ENCODE measurements at places on chromosomes 13 and 19.

DNA sequence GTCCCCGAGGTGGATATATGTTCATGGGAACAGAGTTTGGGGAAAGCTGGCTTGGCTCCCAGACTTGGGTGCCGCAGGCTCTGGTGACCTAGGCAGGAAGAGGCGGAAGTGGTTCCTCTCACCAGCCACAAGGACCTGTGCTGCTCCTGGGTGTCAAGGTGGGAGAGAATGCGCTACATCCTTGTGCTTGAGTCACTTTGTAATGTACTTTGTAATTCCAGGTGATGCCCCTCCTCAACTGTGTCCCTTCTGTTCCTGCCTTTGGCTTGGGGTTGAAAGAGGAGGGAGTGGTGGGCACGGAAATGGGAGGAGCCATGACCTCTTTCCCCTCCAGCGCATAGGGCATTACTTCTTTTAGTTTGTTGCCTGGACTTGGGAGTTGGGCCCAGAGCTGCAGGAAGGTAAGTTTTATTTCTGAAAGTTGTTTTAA lies 10.9 kb downstream of the GARRE1 start:
- DNase-seq: no peak

- DNase-seq: no peak
Observed at GRCh38 chr19:42277821-42278451, 8.9 kb downstream of the CIC start.

DNA sequence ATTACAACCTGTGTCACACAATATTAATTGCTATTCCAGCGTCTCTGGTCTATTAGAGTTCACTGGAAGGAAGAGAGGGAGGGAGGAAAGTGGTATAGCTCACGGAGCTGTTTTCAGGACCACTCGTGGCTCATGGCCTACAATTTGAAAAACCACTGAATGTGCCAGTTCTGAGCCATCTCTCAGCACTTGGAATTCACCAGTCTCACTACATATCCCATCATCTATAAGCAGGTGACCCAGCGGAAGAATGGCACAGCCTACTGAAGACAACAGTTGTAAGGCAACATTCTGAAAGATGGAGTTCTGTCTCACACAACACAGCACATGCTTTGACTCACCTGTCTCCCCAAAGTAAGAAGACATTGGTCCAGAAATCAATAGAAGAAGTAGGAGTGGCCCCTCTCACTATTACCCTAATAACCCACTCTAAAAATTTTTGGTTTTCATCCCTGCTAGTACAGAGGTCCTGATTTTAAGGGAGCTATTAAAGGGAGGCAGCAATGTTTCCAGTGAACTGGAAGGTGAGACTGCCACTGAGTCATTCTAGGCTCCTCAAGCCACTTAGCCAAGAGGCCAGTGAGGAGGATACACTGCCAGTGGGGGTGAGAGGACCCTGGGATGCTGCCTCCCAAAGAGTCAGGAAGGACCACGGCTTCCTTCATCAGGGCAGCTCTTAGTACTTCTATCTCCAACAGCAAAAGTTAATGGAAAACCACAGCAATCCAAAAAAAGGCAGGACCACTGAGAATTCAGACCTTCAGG lies 50.0 kb upstream of the DOCK9 start:
- peak; percentile 41 for DNase-seq

- DNase-seq: no peak
Observed at GRCh38 chr13:92719868-92720267, 506.7 kb upstream of the GPC6 start.

DNA sequence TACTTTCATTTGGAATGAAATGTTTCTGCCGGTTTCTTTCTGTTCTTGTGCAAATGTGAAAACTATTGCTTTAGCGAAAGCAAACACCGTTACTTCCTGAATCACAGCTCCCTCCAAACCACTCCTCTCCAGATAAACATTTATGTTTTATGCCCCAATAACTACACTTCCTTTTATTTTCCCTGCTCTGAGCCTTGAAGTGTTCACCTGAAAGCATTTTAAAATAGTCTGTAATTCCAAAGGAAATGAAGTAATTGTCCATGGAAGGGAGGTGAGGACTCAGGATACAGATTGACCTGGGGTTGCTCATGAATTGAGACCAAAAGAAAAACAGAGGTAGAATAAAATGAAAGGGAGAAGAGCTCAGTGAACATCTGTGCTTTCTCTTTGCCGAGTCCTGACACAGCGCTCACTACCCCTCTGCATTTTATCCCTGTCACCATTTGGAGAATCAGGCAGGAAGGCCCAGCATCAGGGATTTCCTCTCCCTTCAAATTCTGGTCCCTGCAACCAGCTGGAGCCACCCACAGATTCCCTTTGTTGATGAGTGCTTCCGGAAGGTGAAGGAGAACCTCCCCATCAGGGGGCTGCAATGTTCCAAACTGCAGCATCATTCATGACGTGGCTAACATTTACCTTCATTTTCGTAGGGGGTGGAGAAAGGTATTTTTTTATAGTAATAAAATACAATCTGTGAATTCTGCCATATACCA lies 171.9 kb downstream of the ITGBL1 start:
- DNase-seq: no peak

DNA sequence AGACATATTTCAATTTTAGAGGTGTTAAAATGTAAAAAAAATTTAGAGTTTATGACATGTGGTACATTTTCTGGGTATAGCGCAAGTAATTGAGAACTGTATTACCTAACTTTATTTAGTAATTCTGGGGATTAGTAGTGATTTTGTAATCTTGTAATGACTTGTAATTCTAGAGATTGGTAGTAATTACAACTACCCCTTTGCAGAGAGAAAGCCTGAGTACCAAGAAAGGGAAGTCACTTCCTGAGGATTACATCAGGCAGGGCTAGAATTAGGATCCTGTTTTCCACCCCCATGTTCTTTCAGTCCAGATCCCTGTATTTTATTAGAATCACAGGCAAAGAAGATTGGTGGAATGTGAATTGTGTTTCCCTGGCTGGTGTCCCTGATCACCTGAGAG lies 274.9 kb downstream of the KCNRG start:
- no peak for DNase-seq

DNA sequence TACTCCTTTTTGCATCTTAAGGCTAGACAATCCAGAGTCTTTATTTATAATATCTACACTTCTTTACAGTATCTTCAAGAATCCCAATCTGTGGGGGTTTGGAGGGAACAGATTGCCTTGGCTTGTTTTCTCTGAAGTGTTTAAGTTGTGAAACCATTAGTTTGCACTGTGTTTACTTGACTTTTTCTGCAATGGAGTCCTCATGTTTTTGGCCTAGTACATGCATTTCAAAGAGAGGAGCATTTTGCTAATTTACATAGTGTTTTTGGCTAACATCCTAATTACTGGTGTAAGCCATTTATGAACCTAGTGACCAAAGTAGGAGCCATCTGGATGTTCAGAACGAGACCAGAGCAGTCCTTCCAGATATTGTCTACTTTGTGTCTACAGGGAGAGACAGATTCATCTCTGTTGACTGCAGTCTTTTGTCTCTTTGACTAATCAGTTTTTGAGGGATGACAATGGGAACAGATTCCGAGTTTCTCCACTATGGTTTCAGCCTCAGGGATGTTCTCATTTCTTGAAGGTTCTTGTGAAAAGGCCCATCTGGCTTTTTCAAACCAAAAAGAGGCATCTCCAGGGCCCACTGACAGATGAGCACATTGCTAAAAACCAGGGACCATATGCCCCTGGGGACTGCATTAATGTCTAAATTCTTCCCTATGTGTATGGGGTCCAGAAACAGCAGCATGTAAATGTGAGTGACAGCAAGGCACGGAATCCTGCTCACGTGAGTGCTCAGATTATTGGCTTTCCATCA lies 53.4 kb downstream of the ING1 start:
- no peak for DNase-seq

GRCh38 chr13:48159401-48159800 lies 64.5 kb upstream of the MED4 start:
- peak; percentile 37 for DNase-seq

GRCh38 chr13:75452564-75452963 lies 29.4 kb downstream of the TBC1D4 start:
- DNase-seq: no peak

GRCh38 chr19:48636859-48637448 lies at the start of gene DBP:
TSS of gene DBP (minus strand) at chr19:48637379. CDS start at chr19:48636994, 385 bp downstream.
- no peak for DNase-seq

DNA sequence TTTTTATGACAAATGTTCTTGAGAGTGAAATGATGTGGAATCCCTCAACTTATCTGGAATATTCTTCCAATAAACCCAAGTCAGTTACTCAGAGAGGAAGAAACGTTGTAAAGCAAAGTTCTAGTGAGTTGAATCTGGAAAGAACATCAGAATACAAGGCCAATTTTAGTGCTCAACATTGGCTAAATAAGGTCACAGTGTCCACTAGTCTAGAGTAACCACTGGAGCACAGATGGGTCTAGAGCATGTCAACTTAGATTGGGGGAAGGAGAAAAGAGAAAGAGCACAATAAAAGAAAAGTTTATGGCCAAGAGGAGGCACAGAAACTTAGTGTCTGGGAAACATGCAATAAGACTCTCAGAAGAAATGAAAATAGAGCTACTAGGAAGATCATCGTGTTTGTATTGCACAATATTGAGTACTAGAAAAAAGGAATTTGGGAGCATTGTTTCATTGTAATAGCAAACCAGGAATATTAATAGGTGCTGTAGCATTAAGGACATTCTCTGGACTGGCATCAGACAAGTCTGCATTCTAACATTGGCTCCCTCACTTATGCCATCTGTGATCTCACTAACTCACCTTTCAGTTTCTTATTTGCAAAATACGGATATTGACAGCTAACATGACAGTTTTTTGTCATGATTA lies 1318.5 kb downstream of the PCDH9 start:
- no peak for DNase-seq

- DNase-seq: peak; percentile 54
Observed at GRCh38 chr13:27043013-27043412, 128.6 kb downstream of the USP12 start.

- DNase-seq: no peak
Observed at GRCh38 chr19:17525141-17525540, 13.7 kb downstream of the PGLS start.

DNA sequence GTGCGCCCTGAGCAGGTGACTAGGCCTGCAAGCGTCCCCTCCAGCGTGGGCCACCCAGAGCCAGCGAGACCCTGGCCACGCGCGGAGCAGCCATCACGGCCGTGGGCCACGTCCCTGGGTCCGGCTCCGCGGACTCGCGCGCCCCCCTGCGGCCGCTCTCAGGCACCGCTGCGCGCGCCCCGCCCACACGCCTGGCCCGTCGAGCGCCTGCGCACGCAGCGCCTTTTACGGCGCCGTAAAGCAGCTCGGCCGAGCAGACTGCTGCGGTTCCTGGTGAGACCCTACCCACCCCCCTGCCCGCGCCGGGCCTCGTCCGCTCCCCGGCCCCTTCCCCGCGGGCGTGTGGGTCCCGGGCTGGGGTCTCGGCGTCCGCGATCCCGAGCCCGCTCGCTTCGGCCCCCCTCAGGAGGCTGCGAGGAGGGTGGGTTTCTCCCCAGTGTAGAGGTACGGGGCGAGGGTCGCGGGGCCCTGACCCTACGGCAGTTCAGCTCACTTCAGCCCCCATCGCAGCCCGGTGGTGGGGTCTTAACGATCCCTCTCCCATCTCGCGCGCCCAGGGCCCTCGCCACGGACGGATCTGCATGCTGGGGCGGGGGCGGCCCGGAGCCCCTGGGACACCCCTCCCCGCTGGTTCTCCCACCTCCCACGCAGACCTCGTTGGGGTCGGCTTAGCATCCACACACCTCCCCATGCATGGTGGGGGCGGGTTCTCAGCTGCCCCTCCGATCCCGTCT lies at the start of gene TRAPPC5:
Gene TRAPPC5 (plus strand): TSS at position 228 of the 734 bp plus-strand sequence. CDS start 1,421 bp downstream, outside the sequence.
- peak; percentile 91 for DNase-seq

- DNase-seq: peak; percentile 67
Observed at GRCh38 chr19:52542984-52543664, 15.7 kb downstream of the ZNF808 start.

DNA sequence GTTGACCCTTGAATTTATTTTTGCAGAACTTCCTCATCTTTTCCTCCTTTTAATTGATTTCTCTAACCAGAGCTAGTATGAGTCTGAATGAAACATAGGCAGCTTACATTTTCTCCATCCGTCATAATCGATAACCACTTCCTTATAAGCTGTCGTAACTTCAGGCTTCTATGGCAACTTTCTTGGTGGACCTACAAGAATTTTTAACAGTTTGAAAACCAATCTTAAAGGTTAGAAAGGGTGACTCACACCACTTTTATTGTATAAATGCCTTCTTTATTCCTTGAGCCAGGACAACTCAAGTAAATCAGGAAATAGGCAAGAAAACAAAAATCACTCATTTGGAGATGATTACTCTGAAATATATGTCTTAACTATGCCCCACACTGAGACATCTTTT lies 105.7 kb upstream of the KL start:
- DNase-seq: no peak

DNA sequence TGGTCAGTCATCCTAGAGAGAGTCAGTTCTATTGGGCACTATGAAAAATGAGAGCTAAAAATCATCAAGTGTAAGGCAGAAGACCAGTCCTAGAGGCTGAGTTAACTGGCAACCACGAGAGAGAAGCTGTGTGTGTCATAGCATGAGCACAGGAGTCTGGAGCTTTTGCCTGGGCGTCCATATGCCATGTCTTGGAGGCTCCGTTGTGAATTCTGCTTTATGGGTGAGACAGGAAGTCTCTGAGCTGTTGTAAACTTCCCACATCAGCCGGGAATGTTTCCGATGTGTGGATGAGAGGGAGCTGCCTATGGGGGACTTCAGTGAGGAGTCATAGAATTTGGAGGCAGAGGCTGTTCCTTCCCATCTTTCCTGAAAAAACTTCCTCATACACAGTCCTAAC lies 120.0 kb downstream of the ITGBL1 start:
- DNase-seq: no peak

DNA sequence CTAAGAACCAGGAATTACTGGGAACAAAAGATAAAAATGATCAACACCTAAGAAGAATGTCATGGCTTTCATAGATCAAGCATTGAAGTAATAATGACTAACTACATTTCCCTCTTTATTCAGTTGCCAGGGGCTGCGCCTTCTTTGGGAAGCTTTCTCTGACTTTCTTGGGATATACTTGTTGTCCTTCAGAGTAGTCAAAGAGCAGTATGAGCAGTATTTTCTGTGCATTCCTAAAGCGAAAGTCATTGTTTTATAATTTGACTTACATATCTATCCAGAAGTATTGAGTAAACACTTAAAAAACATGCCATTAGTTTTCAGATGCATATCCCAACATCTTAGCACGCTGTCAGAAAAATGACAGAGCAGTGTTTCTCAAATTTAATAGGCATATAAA lies 2412.4 kb downstream of the PCDH9 start:
- no peak for DNase-seq

Measured in activated CD4-positive, alpha-beta memory T cell treated with anti-CD3 and anti-CD28 coated beads for 36 hours (primary cell).